ENCODE measurements at places on chromosomes 11 and 22.

DNA sequence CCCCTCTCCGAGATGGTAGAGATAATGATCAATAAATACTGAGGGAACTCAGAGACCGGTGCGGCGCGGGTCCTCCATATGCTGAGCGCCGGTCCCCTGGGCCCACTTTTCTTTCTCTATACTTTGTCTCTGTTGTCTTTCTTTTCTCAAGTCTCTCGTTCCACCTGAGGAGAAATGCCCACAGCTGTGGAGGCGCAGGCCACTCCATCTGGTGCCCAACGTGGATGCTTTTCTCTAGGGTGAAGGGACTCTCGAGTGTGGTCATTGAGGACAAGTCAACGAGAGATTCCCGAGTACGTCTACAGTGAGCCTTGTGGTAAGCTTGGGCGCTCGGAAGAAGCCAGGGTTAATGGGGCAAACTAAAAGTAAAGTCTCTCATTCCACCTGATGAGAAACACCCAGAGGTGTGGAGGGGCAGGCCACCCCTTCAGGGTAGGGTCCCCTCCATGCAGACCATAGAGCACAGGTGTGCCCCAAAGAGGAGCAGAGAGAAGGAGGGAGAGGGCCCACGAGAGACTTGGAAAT, 43.2 kb downstream of the IGLL1 start:
- DNase-seq: no peak

DNA sequence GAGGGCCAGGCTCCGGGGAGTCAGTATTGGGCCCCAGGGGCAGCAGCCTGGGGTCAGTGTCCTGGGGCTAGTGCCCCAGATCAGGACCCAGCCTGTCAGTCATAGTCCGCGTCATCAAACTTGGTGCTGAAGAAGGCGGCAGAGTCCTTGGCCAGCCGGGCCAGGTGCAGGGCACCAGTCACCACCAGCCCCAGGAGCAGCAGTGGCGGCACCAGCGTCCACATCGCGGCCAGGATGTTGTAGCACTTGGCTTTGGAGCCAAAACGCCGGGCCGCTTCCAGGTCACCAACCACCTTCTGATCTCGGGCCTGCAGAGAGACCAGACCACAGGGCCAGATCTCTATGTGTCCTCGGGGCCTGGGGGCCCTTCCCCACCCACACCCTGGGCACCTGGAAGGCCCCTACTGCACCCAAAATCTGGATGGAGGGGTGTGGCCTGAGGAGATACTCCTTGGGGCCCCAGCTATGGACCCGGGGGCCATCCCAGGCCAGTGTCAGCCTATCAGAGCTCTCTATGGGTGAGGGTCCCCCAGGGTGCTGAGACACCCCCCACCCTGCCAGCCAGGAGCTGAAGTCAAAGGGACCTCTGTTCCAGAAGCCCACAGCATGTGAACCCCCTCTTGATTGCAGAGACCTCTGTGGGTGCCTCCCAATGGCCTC, 790 bp downstream of the IFITM5 start:
- no peak for DNase-seq

- DNase-seq: no peak
Observed at GRCh38 chr11:47688111-47688510, 27.1 kb downstream of the AGBL2 start.

- no peak for DNase-seq
Observed at GRCh38 chr11:122733318-122733717, 77.8 kb downstream of the UBASH3B start.

GRCh38 chr11:23336961-23337360, 476.7 kb upstream of the CCDC179 start:
- no peak for DNase-seq

DNA sequence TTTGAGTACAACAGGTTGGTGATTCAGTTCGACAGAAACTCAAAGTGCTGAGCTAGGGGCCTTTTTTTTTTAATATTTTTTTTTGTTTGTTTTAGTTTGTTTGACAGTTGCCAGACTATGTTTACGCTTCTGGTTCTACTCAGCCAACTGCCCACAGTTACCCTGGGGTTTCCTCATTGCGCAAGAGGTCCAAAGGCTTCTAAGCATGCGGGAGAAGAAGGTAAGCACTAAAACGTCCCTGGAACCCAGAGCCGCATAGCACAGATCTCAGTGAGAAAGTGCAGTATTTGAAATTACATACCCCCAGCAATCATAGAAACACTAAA, 649 bp downstream of the PRRG4 start:
- DNase-seq: no peak

DNA sequence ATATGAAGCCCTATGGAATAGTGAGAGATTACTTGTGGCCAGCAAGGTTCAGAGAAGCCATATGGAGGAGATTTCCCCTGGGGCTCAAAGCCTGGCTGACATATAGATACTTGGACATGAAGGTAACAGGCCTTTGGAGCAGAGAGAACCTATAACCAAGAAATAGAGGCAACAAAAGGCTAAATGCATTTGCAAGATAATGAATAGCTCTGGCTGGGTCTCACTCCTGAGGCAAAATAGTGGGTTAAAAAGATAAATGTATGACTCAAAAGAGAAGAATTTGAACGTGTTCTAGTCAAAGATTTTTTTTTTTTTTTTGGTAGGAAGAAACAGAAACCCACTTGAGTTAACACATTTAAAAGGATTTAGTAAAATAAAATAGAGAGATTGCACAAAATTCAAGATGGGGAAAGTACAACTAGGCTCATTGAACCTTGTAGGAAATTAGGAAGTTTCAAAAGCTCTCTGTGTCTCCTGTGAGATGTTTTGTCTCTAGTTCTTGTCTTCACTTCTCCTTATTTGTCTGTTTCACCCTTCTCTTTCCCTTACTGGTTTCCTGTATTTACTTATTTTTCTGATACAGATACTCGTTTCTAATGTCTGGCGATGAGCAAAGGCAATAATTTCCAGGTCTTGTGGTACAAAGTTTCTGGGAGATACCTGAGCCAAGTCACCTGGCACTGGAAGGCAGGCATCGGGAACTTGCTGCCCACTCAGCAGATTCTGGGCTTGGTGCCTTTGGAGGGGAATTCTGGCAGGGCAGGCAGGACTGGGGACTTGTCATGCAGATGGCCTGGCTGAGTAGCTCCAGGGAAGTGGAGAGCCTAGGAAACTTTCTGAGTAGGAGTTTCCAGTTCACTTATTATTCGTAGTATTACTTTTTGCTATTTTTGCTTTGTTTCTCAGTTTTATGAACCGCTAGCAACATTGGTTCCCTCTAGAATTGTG, 49.2 kb upstream of the SESN3 start:
- peak; percentile 54 for DNase-seq

GRCh38 chr22:44360668-44361381, 48.1 kb upstream of the SHISAL1 start:
- no peak for DNase-seq

- DNase-seq: no peak
Observed at GRCh38 chr11:33692013-33692504, 8.6 kb downstream of the C11orf91 start.

DNA sequence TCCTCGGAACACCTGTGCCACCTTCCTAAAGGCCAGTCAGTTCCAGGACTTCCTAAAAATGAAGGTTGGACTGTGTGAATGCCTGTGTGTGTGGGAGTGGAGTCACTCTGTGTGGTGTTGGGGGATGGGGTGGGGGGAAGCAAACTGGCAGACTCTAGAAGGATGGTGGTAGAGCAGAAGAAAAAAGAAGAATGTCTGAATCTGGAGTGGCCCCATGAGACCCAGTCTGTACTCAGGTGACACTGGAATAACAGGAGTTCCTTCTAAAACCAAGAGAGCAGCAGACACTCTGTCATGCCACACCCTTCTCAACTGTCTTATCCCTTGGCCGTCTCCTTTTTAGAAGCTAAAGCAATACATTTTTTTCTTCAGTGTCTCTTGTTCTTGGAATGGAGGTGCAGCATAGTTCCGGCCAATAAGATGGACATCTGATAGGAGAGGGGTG, 82.9 kb downstream of the MAML2 start:
- DNase-seq: no peak

GRCh38 chr11:11396301-11397035, 43.4 kb upstream of the CSNK2A3 start:
- no peak for DNase-seq

DNA sequence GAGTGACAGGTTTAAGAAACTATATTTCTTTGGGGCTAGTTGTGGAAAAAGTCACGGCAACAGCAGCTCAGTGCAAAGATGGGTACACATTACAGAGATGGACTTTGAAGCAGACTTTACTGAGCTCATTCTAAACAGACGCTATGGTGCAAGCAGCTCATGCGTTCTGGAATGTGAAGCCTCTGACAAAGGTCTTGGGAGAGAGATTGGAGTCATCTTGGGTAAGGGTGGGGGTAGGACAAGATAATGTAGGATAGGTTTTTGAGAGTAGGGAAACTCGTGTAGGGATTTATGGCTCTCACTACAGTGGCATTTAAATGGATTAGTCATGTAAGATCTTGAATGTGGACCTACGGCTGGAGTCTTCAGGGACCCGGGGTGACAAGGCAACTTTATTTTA, 36.2 kb upstream of the CLMP start:
- DNase-seq: no peak

DNA sequence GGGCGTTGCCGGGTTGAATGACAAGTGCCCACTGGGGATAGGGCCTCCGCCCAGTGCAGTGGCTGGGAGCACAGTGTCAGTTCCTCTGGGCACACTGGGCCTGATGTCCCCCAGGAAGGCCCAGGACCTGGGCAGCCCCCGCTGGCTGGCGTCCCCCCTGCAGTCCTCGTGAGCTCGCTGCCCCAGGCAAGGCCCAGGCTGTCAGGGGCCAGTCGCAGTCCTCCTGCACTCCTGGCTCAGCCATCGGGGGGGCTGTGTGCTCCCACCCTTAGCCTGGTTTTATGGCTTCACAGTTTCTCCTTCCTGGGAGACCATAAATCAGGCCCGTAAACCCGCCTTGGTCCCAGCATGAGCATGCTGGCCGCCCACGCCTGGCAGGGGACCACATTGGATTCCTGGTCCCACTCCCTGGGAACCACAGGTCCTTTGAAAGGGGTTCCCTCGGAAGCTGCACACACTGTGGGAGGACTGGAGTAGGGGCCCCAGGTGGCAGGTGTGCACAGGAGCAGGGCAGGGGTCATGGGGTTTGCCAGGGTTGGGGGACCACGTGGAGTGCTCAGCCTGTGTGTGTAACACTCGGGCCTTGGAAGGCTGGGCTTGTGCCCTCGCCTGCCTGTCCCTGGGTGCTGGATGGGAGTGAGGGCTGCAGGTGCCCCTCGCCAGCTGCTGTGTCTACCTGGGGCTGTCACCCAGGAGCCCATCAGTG, 113.6 kb downstream of the KCNQ1OT1 start:
- no peak for DNase-seq

GRCh38 chr22:46116491-46116958, 33.8 kb upstream of the PPARA start:
- peak; percentile 88 for DNase-seq

- DNase-seq: no peak
Observed at GRCh38 chr11:72237112-72237931, 6.7 kb downstream of the PHOX2A start.

DNA sequence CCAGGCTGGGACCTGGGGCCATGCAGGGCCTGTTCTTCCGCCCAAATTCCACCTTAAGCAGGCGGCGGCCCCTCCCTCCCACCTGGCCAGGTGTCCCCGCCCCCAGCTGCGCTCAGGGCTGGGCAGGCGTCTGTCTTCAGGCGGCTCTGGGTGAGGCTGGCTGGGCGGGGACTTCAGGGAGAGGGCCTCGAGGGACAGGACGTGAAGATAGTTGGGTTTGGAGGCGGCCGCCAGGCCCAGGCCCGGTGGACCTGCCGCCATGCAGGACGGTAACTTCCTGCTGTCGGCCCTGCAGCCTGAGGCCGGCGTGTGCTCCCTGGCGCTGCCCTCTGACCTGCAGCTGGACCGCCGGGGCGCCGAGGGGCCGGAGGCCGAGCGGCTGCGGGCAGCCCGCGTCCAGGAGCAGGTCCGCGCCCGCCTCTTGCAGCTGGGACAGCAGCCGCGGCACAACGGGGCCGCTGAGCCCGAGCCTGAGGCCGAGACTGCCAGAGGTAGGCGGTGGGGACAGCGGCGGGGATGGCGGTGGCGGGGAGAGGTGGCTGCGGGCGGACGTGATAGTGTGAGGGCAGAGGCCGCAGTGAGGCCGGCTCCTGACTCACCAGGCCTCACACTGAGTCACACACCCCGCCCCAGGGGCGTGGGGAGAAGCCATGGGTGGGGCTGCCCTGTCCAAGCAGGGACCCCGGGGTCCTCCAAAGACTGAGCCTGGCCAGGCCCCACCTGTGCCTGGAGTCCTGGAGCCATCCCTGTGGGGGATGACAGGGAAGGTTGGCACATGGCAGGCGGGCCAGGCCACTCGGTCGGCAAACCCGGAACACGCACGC, at the start of gene PKP3:
PKP3 (plus strand) TSS at position 176 of the 824 bp plus-strand sequence; CDS start at position 260, 84 bp downstream.
- no peak for DNase-seq

GRCh38 chr11:65210361-65210731, 28.6 kb downstream of the CAPN1 start:
- DNase-seq: no peak

DNA sequence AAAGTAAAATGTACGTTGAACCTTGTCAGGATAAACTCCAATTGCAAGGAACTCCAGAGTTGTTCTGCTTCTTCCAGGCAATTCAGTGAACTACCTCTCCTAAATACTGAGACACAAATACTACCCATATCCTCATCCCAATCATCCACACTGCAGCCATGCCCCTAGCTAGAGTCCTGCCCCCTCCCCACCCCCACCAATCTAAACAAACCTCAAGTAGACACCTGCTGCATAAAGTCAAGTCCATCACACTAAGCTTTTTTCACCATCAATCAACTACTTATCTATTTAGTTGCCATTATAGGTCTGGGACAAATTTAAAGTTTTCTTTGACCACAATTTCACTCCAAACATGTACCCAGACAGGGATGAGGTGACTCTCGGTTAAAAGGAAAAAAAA, 93.2 kb upstream of the APOA1 start:
- DNase-seq: no peak

DNA sequence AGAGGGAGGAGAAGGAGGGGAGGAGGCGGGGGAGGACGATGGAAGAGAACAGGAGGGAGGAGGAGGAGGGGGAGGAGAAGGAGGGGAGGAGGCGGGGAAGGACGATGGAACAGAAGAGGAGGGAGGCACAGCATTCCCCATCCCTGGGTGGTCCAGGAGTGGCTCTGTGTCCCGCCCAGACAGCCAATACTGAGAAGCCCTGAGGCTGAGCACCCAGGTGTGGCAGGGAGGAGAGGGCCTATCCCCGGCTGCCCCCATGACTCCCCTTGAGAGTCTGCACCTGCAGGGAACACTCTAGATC, 717 bp downstream of the MRGPRE start:
- DNase-seq: no peak

DNA sequence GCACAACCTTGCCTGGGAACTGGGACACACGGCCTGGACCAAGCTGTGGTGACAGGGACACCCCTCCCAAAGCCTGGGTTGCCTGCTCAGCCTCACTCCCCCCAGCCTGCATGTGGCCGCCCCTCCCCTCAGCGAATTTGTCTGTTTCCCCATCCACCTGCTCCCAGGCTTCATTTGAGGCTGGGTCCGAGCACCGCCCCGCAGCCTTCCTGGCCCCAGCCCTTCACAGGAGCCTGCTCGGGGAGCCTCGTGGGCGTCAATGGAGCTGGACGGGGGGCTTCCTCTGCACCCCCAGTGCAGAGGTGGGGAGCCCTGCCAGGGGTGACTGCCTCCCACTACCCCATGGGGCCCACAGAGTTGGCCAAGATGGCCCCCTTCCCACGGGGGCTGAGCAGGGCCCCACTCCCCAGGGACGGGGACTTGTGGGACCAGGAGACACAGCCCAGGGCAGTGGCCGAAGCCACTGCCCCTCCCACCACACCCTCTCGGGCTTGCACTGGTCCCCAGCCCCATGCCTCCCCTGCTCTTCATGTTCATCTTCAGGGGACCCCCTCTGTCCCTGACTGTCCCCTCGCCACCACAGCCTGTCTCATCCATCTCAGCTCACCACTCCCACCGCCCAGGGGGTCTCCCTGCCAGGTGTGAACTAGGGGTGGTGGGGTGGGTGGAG, 91.7 kb downstream of the WNT7B start:
- no peak for DNase-seq

- no peak for DNase-seq
Observed at GRCh38 chr22:47663615-47664605, 901.5 kb downstream of the TBC1D22A start.

Measured in anterior cingulate cortex (tissue), 58 donors.